ENCODE measurements at places on chromosomes 12 and 14.

GRCh38 chr14:99733540-99734405 is 49.7 kb downstream of the CYP46A1 start:
- DNase-seq: no peak

GRCh38 chr12:23795494-23795893 is 154.0 kb downstream of the SOX5 start:
- peak; percentile 29 for DNase-seq

DNA sequence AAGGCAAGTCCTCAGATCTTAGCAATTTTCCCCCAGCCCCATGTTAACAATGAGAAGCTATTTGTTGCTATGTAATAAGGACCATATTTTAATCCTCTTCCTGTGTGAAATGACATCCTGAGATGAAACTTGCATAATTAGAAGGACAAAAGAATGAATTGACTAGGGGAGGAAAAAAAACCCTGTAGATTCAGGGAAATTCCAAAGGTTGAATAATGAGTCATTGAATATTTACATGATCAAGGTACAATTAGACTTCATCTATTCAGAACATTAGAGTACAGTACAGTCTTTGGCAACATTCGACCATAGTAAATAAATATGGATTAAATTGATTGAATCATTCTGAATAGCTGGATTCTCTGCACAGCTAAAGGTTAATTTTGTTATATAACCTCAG is 9.4 kb downstream of the MYBPC1 start:
- peak; percentile 83 for DNase-seq

DNA sequence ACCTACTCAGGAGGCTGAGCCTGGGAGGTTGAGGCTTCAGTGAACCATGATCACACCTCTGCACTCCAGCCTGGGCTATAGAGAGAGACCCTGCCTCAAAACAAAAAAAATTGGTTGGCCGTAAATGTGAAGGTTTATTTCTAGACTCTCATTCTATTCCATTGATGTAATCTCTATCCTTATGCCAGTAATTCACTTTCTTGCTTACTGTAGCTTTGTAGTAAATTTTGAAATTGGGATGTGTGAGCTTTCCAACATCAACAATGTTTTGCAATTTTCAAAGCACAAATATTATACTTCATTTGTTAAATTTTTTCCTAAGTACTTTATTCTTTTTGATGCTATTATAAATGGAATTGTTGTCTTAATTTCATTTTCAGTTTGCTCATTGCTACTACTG is 24.6 kb downstream of the LIN52 start:
- no peak for DNase-seq

DNA sequence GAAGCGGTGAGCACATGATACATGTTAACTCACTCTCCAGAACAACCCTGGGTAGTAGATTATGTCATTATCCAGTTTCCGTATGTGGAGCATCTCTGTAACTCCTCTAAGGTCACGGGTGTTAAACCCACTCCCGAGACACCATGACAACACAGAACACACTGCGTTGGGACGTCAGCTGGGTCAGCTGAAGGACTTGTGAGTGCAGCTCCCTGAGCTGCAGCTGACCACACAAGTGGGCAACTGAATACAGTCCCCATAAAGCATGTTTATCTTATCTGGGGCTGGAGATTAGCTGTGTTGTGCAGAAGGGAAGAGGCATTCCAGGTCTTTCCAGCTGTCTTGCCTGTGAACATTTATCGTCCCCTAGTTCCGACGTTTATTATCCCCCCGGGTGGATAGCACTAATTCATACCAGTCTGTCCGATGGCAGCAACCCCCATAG is 211.5 kb downstream of the CHST11 start:
- DNase-seq: no peak

DNA sequence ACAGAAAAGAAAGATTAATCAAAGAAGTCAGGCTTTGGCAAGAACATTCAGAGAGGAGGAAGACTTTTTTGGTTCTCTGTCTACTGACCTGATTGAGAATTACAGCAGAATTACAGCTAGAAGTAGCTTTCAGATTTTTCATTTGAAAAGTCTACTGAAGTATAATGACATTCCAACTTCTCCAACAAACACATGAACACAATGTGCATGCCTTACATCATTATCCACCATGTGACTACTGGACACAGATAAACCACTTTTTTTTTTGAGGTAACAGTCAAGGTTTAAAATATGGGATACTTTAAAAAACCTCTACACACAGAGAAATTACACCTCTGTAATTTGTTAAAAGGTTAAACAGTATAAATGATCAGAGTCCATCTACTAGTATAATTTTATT is 12.3 kb downstream of the BTBD7 start:
- no peak for DNase-seq

DNA sequence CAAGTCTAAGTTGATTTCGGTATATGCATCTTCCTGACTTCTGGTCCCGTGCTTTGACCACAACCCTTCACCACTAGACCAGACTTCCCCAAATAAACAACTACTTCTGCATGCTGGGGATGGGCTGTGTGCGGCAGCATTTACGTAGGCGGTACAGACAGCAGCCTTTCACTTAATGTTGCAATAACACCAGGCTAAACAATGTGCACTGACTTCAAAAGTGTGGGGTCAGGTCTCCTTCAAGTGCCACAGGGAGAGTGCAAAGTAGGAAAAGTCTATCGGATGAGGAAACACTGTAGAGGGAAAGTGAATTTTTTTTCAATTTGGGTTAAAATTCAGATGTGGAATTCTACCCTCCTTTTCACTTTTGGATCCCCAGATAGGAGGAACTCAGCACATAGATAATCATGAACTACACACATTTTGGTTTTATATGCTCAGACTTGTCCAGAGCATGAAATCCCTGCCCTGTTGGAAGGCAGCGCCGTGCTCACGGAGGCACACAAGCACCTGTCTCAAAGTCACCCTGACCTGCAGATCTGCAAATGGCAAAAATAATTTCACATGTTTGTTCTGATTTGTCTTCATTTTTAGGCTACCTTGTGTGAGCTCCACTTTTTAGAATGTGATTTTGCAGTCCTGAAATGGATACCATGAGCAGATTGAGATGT is 3.6 kb upstream of the FOS start:
- no peak for DNase-seq

DNA sequence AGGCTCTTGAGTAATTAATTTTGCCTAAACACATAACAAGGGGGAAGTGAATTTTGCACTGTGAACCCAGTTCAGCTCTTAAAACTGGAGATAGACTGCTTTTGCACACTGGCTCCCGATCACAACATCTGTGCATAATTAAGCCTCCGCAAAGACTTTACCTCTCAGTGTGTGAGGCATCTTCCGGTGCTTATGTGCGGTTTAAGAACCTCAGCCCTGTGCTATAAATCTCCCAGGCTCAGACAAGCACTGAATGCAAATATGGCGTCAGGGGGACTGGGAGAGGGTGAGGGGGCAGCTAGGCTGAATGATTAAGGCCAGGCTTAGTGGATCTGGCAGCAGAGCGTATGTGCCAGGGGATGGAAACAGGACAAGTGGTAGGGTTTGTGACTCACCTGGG is 103.3 kb downstream of the ADCK1 start:
- DNase-seq: peak; percentile 53

- DNase-seq: no peak
These were observed 16.5 kb upstream of the RIMKLB start for GRCh38 chr12:8681129-8681884.
